T47D (cell line): ENCODE measurements at places on chromosomes 5 and 9.

- no peak for DNase-seq
These were observed 20.1 kb downstream of the NKD2 start for GRCh38 chr5:1028481-1029281.

DNA sequence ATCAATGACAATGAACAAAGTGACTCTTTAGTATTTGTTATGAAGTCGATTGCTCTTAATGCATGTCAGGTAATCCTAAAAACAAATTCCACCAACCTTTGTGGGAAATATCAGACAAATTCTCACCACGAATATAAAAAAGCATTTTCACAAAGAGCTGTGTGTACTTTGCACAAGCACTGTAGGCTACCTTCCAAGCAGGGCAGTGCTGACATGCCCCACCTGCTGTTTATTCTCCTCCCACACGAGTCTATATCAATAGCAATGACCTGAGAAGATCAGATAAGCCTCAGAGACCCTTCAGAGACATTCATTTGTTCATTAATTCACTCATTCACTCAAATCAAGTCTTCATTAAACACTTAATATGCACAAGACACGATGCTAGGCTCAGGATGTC lies 469.1 kb downstream of the ZSWIM6 start:
- no peak for DNase-seq

GRCh38 chr5:33065131-33065530 lies 354.0 kb downstream of the NPR3 start:
- DNase-seq, result no peak

DNA sequence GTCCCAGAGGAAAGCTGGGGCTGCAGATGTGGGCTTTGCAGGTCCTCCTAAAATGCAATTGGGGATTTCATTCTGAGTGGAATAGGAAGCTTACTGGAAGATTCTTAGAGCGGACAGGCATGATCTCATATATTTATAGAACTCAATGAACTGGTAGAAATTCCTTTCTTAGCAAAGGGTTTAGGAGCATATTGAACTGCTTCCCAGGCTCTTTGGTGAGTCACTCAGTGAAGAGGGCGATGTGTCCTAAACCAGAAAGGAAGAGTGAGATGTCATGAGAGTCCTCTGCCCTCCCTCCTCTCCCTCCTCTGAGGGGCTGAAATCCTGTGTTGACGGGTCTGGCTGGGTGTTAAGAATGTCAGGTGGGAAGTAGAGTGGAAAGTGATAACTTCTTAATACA lies 26.3 kb upstream of the SEMA6A start:
- DNase-seq, result no peak

DNA sequence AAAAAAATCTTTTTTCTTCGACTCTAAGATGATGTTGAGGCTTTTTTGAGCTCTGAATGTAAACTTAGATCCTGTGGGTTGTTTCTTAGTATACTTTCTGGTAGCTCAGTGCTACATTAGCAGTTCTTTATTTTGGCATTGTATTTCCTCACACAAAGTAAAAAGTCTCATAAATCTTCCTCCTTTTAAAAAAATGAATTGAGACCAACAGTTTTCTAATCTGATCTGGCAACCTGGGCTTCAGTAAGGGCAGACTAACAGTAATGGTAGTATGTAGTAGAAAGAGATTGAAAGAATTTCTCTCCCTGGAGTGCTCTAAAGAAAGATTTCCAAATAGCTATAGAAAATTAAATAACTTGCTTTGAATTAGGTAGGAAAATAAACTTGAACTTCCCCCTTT lies 31.4 kb downstream of the ZCCHC7 start:
- DNase-seq, result no peak

DNA sequence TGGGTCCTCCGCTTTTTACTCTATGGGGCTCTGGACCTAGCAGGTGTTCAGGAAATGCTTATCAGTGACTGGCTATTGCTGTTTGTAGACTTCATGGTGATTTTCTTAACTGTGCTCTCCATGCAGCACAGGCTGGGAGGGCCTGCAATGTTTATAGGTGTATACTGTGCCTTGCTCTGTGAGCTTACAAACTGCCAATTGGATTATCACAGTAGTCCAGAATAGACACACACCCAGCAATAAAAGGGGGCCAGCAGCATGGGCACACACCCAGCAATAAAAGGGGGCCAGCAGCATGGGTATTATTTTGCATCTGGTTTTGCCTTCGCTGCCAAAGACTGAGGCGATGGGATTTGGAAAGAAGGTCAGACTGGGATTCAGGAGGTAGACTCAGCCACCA lies 100.0 kb downstream of the CRB2 start:
- no peak for DNase-seq

DNA sequence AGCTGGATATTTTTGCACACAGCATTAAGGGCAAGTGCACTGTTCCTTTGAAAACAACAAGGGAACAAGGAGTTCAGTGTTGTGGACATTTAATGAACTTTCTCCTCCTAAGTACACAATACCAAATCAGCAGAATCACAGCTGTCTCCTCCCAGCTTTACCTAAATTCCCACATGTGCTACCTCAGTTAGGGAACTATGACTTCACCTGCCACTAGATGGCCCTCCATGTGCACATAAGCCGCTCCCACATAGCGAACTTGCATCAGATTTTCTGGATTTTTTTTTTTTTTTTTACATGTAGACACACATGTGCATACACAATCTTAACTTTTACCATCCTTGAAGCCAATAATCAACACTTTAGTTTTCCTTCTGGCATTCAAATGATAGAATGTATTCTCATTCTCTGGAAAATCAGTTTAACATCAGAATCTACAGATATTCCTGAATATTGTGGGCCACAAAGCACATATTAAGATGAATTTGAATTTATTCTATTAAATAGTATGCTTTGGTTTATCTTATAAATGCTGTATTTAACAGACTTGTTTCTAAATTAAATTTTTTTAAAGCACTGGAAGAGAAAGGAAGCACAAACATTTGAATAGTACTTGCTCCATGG lies 123.6 kb downstream of the PALM2AKAP2 start:
- peak; percentile 80 for DNase-seq
